Stimulated activated naive CD4-positive, alpha-beta T cell treated with Interleukin-2 at 50 U/mL for 16 hours (primary cell): ENCODE measurements at places on chromosomes 16 and 17.

DNA sequence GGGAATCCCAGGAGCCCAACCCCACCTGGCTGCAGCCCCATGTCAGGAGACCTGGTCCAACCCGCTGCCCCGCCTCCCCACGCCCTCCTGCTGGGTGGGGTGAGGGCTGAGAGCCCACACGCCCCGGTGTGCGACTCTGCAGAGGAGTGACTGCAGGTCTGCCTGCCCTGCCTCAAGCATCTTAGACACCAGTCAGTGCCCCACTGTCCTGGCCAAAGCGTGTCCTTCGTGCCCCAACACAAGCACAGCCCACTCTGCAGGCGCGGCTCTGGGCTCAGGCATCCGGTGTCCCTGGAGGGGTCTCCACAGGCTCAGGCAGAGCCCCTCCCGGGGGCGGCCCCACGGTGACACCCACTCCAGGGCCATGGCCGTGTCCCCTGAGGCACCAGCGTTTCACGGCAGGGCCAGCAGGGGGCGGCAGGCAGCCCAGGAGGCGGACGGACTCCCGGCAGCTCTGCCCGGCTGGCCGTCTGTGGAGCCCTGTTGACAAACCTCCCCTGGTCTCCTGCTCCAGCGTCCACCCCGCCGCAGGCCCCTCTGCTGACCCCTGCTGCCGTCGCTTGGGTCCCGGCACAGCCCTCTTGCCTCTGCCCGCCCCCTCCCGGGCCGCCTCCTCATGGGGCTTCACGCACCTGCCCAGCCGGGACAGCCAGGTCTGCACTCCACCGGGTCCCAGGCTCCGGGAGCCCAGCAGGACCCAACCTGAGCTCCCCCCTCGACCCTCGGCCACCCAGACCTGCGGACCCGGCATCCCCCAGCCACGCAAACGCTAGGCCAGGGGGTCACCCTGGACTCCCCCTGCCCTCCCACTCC, 8.6 kb upstream of the UBE2I start:
- DNase-seq: peak; percentile 56

DNA sequence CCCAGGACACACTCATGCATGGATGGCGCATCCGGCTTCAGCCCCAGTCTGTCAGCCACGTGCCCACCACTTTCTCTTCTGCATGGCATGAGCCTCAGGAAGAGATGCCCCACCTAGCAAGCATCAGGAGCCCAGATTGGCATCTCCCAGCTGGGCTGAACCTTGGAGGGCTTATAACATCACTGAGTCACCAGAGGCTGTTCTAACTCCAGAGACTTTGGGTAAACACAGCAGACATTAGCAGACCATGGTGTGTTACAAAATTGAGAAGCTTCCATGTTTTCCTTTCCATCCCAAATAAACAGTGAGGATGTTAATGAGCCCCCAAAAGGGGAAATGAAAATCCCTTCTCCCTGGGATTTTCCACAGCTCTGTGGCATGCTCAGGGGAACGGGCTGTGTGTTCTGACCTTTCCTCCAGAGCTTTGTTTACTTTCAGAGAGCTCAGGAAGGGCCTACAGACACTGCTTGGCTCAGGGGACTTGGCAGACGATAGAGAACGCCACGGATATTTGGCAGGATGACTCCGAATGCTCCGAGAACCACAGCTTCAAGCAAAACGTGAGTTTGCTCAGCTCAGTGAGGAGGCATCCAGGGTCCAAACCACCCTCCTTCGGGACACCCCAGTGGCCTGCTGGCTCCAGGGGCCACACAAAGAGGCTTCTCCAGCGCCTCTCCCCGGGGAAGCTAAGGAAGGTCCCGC, 16.5 kb downstream of the GLP2R start:
- DNase-seq: no peak

GRCh38 chr16:78667675-78668074, 568.2 kb downstream of the WWOX start:
- DNase-seq: no peak

- no peak for DNase-seq
These were observed 230.7 kb downstream of the IRX3 start for GRCh38 chr16:54055864-54056263.

- DNase-seq: no peak
These were observed 338.7 kb downstream of the C16orf95 start for GRCh38 chr16:86978445-86979030.

DNA sequence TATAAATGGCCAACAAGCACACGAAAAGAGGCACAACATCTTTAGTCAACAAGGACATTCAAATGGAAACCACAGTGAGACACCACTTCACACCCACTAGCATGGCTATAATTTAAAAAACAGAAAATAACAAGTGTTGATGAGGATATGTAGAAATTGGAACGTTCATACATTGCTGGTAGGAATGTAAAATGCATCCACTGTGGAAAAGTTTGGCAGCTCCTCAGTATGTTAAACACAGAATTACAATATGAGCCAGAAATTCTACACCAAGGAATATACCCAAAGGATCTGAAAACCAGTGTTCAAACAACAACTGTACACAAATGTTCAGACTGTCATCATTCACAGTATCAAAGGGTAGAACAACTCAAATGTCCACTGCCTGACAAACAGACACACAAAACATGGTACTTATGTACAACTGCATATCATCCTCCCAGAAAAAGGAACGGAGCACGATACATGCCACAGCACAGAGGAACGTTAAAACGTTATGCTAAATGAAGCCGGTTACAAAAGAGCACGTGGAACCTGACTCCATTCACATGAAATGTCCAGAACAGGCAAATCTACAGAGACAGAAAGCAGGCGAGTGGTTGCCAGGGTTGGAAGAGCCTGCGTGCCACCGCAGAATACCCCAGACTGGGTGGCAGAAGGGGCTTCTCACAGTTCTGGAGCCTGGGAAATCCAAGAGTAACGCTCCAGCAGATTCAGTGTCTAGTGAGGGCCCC, 32.8 kb upstream of the METRNL start:
- DNase-seq: no peak

DNA sequence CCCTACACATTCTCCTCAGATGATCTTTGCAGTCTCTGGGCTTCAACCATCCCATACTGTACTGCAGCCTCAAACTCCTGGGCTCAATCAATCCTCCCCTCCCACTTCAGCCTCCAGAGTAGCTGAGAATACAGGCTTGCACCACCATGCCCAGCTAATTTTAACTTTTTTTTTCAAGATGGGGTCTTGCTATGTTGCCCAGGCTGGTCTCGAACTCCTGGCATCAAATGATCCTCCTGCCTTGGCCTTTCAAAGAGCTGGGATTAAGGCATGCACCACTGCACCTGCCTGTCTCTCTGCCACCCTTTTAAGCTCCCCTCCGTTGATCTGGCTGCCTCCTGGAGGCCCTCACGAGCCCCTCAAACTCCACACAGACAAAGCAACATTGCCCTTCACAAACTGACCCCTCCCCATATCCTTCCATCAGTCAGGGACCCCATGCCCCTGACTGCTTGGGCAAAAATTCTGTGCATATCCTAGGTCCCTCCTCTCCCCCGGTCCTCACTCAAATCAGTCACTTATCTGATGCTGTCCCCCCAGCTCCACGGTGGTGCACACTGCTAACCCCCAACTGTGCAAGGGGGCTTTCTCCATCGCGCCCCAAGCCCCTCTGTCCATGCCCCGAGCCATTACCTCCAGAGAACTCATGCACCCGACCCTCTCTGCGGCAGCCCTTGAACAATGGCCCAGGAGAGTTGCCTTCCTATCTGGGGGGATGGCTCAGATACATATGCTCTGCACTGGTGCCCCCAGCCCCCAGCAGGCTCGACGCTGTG, 252.9 kb downstream of the KATNIP start:
- DNase-seq: no peak

- DNase-seq: no peak
These were observed 48.3 kb downstream of the BAIAP2 start for GRCh38 chr17:81083125-81083765.

DNA sequence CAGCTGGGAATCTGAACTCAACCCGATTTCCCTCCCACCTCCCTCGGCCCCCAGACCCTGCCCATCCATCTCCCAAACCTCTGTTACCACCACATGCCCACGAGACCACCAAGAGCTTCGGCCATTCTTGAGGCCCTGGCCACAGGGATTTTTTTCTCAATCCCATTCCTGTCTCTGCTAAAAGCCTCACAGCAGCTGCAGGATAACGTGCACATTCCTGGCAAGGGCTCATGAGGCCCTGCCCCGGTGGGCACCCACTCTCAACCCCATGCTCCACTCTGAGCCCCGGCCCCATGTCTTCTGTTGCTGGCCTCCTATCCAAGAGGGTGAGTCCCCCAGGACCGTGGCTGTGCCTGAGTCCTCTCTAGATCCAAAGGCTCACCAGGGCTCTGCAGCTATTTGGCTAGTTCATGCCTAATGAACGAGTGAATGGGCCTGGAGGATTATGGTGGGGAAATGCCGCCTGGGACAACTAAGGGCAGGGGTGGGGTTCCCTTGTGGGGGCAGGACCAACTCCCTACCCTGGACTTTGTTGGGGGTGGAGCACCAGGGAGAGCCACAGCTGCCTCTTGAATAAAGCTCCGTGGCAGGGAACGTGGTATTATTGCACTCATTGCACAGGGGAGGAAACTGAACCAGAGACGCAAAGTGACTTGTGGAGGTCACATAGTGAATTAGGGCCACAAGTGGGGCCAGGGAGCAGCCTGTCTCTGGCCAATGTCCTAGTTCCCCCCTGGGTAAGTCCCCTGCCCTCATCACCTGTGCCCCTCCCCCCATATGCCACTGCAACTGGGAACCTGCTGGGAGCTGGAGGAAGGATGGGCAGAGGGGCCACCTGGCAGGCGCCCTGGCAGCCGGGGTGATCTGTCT, 113.8 kb upstream of the SMURF2 start:
- no peak for DNase-seq

GRCh38 chr17:10050597-10051101, 145.6 kb upstream of the RCVRN start:
- DNase-seq: no peak

- peak; percentile 54 for DNase-seq
These were observed 594 bp downstream of the MAPK8IP3 start for GRCh38 chr16:1706386-1707192.

DNA sequence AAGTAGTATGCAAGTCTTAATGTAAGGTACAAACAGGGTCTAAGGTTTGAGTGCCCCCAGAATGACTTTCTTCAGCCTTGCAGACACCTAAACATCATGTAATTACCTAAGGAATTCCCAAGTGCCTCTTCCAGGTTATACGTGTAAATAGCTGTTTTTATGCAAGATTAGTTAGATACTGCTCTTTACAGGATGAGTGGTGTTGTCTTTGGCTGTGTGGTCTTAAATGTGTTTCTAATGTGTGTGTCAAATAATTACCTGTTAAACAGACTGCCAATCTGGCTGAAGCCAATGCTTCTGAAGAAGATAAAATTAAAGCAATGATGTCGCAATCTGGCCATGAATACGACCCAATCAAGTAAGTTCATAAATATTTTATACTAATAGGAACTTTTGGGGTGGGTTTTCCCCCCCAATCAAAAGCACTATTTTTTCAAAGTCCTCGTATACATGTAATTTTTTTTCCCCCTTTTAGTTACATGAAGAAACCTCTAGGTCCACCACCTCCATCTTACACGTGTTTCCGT, 16.0 kb downstream of the RBBP6 start:
- no peak for DNase-seq

DNA sequence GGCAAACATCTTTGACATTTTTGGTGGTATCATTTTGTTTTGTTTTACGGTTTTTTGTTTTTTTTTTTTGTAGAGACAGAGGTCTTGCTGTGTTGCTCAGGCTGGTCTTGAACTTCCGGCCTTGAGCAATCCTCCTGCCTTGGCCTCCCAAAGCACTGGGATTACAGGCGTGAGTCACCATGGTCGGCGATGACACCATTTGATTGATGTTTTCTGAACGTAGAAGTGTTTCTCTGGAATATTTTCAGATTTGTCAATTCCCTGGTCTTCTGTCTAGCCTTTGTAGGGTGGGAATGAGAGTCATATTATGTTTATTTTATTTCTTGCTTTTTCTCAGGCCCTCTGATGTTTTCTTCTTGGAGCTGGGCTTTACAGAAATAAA, 32.2 kb upstream of the BRD7 start:
- DNase-seq: no peak

- no peak for DNase-seq
These were observed 5.3 kb downstream of the NTHL1 start for GRCh38 chr16:2042171-2042985.

DNA sequence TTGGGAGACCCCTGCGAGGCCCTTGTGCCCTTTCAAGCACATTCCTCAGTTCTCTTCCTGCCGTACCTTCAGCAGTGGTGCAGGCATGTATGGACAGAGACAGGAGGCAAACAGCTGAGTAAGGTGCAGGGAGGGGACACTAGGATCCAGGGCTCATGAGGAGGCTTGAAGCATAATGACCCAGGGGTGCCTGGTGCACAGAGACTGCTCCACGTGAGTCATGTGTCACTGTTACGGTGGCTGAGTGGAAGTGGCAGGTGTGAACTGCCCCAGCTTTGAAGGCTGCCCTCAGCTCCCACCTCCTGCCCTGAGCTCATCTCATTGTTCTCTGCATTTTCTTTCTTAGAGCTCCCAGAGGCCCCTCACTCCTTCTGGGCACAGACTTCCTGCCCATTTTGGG, 124.8 kb downstream of the NTN1 start:
- no peak for DNase-seq

GRCh38 chr17:80770881-80771611, 220.6 kb upstream of the CHMP6 start:
- no peak for DNase-seq

GRCh38 chr16:11497851-11498289, 88.8 kb downstream of the LITAF start:
- DNase-seq: no peak

- no peak for DNase-seq
These were observed 22.2 kb downstream of the CFAP52 start for GRCh38 chr17:9598661-9599060.

DNA sequence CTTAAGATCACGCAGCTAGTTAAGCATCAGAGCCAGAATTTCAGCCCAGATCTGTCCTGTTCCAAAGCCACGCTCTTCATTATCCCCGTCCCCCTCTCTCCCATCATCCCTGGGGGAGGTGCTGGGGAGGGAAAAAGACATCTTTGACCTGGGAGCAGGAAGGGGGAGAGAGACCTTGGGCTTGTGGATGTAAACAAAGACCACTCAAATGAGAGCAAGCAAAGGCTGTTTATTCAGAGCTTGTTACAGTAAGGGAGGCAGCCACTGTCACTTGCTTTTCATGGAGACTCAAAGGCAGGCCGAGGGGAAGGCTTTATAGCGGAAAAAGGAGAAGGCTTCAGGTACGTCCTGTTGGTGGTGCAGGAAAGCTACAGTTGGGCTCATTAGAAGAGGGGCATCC, 3.5 kb upstream of the RPRML start:
- DNase-seq: no peak

- DNase-seq: peak; percentile 13
These were observed 25.5 kb downstream of the MYO18A start for GRCh38 chr17:29154516-29155226.

GRCh38 chr17:68314916-68315535, 23.7 kb downstream of the ARSG start:
- DNase-seq: no peak
